ENCODE measurements at places on chromosomes 1 and 21.

- DNase-seq, result no peak
These were observed 349.7 kb downstream of the RWDD3 start for GRCh38 chr1:95583661-95584210.

DNA sequence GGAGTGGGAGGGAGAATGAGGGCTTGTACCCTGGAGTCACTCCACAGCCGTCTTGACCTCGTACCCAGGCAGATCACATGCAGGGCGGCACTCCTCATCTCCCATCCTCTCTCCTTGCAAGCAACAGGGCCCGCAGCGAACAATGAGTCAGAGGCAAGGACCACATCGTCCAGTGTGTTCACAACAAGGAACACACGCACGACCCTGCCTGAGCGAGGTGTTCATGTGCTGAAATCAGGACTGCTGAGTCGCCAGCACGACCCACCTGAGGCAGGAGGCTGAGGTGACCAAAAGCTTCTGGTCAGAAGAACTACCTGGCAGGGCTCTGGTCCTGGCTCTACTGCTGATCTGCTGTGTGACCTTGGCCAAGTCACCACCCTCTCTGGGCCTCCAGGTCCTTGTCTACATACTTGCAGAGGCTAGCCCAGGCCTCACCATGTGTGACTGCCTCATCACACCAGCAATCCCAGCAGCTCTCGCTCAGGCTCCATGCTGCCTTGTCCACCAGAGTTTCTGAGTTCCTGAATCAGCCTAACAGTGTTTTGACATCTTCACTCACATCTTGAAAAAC is 78.0 kb downstream of the SSBP3 start:
- DNase-seq, result peak; percentile 53

- DNase-seq, result no peak
These were observed 1.9 kb downstream of the MAP3K6 start for GRCh38 chr1:27364696-27365371.

- no peak for DNase-seq
These were observed 46.7 kb upstream of the ITPKB start for GRCh38 chr1:226785805-226786204.

GRCh38 chr21:33015756-33016155 is 10.0 kb upstream of the OLIG2 start:
- DNase-seq, result no peak

GRCh38 chr1:44584167-44584566 is 90.1 kb downstream of the TMEM53 start:
- no peak for DNase-seq

DNA sequence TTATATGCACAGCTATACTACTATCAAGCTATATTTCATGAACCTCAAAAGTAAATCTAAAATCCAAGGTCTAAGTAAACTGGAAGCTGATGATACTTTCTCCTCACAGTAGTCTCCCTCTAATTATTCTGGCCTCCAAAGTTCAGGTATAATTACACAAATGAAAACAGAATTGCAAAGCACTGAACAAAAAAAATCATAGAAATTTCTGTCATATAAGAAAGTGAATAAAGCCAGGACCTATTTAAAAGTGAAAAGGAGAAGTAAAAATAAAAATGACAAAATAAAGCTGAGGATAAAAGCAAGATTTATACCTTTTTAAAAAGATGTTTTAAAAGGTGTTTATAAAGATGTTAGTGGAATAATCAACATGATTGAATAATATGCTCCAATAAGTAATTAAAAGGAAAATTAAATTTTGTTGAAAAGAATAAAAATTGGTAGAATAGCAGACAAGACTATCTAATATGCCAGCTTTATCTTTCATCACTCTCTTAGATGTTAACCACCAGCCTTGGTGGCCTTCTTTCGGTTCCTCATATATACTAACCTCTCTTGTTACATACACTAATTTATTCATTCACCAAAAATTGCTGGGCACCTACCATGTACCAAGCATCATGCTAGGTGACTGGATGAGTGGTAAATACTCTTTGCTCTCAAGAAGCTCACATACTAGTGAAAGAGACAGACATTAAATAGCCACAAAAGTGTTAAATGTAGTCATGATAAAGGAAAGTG is 25.1 kb downstream of the SHCBP1L start:
- no peak for DNase-seq

- peak; percentile 57 for DNase-seq
These were observed 64.6 kb downstream of the UBIAD1 start for GRCh38 chr1:11337580-11338073.

DNA sequence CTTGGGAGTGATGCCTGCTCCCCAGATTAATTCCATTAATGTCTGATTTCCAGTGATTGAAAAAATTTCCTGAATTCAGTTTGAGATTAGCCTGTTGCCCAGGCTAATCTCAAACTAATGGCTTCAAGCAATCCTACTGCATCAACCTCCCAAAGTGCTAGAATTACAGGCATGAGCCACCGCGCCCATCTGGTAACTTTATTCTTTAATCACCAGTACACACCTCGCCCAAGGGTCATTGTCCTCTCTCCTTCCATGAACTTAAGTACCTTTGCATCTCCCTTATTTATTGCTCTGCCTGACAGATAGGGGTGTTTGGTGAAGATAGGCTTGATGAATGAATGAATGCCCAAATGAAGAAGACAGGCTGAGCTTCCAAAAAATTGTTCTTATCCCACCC is 366.5 kb downstream of the SIPA1L2 start:
- no peak for DNase-seq

- DNase-seq, result no peak
These were observed 30.1 kb upstream of the PARP1 start for GRCh38 chr1:226438007-226438406.

- peak; percentile 30 for DNase-seq
These were observed 83.0 kb upstream of the ATF3 start for GRCh38 chr1:212525479-212526110.

GRCh38 chr1:29849038-29849750 is 612.9 kb downstream of the PTPRU start:
- peak; percentile 4 for DNase-seq

GRCh38 chr1:115160728-115161127 is 71.4 kb upstream of the TSPAN2 start:
- DNase-seq, result no peak

- no peak for DNase-seq
These were observed 8.0 kb downstream of the RAB29 start for GRCh38 chr1:205767248-205767647.

GRCh38 chr1:64122588-64122987 is 80.8 kb upstream of the UBE2U start:
- DNase-seq, result peak; percentile 59

DNA sequence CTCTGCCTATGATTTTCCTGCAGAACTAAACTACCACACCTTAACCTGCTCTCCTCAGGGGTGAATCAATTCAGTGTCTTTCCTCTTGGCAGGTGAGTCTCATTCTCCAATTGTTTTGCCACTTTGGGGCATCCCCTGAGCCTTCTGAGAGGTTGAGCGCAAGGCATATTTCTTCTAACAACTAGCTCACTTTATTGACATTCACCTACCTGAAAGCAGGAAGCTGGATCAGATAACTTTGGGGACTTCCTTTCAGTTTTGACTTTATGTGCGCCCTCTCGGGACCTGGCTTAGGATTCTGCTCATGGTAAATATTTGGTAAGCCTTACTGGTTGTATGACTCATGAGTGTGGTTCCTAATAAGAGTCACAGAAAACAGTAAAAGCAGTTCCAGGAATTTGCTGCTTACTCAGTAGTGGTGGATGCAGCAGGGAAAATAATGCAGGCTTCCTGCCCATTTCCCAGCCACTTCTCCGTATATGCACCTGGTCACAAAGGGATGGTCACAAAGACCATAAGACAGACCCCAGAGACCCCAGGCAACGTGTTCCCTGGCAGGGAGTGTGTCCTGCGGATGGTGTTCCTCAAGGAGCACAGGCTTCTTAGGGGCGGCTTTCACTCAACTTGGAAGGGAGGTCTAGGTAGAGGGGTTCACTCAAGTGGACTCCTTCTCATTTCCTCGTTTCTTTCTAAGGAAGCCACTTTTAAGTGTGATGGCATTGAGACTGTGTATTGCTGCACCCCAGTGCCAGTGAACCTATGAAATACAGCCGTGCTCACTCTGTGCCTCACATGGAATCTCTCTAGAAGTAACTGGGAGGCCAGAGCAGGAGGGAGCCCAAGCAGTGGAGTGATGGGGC is 22.0 kb upstream of the BATF3 start:
- DNase-seq, result peak; percentile 77

DNA sequence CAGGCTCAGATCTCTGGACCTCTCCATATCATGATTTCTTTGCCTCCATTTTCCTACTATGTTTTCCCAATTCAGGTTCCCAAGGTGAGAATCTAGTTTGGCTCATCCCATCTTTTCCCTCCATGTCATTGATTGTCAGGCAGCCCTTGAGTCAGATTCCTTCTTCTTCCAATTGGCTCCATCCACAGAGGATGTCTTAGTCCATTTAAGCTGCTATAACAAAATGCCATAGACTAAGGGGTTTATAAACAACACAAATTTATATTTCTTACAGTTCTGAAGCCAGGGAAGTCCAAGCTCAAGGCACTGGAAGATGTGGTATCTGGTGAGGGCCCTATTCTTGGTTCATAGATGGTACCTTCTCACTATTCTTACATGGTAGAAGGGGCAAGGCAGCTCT is 42.8 kb upstream of the SLC2A1 start:
- no peak for DNase-seq

DNA sequence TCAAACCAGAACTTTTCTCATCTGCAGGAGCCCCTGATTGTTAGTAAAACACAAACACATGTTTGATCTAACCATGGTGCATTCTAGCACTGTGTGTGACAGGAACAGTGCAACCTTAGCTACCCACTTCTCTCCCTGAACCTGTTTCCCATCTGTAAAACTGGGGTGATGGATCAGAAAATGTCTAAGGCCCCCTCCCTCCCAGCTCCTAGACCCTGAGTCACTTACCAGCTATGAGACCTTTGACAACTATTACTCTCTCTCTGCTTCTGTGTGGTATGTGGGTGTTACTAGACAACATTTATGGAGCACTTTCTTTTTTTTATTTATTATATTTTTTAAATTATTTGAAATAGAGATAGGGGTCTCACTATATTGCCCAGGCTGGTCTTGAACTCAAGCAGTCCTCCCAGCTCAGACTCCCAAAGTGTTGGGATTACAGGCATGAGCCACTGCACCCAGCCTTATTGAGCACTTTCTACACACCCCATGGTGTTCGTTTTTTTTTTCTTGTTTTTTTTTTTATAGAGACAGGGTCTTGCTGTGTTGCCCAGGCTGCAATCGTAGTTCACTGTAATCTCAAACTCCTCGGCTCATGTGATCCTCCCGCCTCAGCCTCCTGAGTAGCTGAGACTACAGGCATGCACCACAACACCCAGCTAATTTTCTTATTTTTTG is 2.6 kb downstream of the INPP5B start:
- DNase-seq, result peak; percentile 29

GRCh38 chr1:1435106-1435903 is at the start of gene VWA1:
Gene VWA1 (plus strand): TSS chr1:1435690. CDS start chr1:1435749, 59 bp downstream.
- DNase-seq, result peak; percentile 88

GRCh38 chr1:210691039-210691610 is 362.4 kb downstream of the HHAT start:
- DNase-seq, result no peak

DNA sequence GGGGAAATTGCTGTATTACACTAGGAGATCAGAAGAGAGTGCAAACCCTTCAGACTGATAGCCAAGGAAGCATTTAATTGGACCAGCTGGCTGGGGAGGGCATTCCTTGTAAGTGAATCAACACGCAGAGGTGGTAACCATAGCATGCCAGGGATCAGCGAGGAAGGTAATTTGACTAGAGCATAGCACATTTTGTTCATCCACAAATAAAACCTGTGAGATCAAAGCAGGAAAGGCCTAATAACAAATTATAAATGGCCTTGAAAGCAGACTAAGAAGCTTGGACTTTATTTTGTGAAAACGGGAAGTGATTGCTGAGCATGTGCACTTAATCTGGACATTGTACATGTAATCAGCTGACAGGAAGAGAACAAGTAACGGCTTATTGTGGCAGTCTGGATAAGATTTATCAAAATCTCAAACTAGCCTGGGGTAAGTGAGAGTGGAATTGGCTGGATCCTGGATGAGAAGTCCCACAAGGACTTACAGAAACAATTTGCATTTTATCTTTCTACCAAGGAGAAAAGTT is 11.7 kb upstream of the CD55 start:
- peak; percentile 65 for DNase-seq

- no peak for DNase-seq
These were observed 2.3 kb downstream of the PCNT start for GRCh38 chr21:46326110-46326703.

GRCh38 chr1:58689167-58689566 is 10.7 kb downstream of the MYSM1 start:
- DNase-seq, result no peak

DNA sequence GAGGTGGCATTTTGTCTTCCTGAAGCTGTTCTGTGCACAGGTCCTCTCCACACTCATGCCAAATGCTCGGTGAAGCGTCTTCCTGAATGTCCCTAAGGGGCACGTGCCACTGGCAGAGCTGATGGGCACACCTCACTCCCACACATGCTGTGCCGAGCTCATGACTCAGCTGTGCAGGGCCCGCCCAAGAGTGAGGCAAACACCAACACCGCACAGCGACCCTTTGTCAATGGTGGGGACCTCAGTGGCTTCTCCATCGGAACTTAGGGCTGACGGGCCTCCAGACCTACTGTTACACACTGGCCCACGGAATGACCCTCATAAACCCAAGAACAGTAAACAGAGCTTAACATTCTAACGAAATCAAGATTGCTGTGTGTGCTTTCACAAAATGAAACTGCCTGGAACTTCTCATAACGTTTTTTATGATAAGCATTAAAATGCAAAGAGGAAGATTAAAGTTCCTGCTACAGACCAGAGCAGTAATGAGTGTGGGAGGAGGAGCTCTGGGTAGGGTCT is 89.3 kb downstream of the SIM2 start:
- DNase-seq, result peak; percentile 59

GRCh38 chr1:232932486-232933425 is 17.7 kb upstream of the NTPCR start:
- no peak for DNase-seq

DNA sequence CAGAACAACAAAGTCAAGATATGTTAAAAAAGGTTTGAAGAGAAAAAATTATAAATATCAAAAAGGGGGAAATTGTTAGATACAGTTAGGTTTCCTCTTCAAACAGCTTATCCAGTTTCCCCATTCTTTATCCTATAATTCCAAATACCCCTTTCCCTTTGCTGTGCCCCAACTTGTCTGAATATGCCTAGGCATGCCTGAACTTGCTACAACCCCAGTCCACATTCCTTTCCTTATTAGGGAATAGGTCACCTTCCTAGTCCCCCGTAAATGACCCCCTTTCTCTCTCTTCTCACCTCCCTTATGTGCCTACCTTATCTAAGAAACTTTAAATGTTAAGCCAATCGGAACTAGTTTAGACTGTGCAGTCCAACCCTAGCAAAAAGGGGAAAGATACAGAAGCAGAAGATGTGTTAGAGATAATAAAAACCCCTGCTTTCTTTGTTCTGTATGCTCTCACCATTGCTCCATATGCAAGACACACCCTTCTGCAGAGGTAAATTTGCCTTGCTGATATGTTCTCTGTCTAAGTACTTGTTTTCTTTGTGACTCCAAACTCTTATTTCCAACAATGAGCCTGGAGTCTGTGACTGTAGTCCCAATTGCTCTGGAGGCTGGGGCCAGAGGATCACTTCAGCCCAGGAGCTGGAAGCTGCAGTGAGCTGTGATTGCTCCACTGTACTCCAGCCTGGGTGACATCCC is 810.1 kb downstream of the PLA2G4A start:
- DNase-seq, result no peak
